ENCODE measurements at places on chromosomes 13 and 19.
A peak's percentile ranks its signal among the peaks of the same experiment; 100 is the strongest.

GRCh38 chr13:91326146-91326545 is 21.3 kb upstream of the MIR17HG start:
- no peak for DNase-seq

GRCh38 chr13:97434397-97435201 is 630 bp downstream of the RAP2A start:
- peak; percentile 72 for DNase-seq

DNA sequence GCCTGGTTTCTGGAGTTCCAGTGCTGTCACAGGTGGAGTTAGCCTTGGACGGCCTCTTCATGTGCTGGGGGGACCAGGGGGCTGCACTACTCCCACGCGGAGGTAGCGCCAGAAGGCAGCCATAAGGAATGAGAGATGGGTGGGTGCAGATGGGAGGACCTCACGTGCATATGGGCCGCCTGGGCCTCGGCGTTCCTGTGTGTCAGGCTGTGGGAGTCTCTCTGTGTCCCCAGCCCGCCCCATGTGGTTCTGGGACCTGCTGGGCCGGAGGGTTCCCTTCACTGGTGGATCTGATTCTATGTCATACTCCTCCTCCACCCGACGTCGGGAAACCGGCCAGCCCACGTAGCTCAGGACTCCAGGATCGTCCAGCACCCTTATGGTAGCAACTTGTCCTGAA is 149.0 kb upstream of the SOX1 start:
- DNase-seq = no peak

GRCh38 chr19:17757125-17757524 is 5.8 kb downstream of the FCHO1 start:
- DNase-seq = peak; percentile 71

GRCh38 chr19:15292140-15292539 is 40.2 kb downstream of the BRD4 start:
- DNase-seq = no peak

DNA sequence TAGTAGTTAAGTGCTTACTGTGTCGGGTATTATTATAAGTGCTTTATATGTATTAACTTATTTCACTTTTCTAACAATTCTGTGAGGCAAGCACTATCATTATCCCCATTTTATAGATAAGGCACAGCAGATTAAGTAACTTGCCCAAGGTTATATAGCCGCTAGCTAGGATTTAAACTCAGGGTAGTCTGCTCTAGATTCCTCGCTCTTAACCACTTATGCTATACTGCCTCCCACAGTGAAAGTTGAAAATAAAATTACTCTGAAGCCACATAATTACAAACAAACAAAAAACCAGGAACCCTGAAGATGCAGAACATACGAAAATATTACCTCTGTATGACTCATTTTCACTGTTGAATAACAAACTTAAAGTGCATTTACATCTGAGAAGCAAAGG is 3.9 kb downstream of the TEX30 start:
- DNase-seq = no peak

GRCh38 chr19:6218491-6219146 is 61.2 kb downstream of the MLLT1 start:
- DNase-seq = peak; percentile 89

Data from left hindlimb (tissue), 1 donor.